ENCODE measurements at places on chromosomes 11 and 22.

- no peak for DNase-seq
These were observed 56.3 kb upstream of the ATXN10 start for GRCh38 chr22:45615364-45615763.

DNA sequence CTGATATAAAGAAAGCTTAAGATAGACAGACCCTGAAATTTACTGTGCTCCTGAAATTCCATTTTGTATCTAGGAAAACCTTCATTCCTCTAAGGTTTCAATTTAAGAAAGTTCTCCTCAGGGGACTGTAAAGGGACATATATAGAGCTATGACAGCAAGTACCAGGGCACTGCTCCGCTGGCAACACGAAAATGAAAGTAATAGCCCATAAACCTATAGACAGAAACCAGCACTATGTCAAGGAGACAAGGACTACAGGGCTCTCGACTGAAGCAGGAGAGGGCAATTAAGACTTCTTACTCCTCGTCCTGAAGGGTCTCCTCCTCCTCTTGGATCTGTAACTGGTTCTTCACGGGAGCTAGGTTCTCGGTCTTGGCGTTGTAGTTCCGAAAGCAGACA is 6.9 kb downstream of the FEZ1 start:
- no peak for DNase-seq

DNA sequence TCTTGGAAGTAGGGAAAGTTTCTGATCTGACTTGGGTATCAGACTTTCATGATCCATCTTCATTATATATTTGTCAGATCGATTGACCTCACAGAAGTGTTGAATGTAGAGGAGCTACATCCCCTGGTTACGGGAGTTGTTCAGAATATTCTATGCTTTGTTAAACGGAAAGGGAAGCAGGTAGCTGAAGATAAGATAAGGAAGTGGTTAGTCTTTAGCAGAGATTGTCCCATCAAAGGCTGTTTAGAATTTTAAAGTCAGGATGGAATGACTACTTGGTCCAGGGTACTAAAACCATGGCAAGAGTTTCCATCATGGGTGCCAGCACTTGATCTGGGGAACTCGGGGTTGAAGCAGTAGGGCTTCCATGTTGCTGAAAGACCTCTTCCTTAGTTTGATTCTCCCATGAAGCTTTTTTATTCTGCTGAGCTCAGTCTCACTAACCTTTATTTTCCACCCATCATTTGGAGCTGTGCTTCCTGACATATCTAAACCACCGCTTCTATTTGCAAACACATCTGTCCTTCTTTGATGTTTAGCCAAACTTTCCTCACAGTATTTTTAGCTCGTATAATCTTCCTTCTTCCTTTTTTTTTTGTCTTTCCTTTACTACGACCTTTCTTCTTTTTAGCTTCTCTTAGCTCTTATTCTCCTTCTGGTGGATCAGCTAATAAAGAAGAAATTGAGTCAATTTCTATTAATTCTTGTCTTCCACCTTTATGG is 4.0 kb upstream of the C22orf31 start:
- no peak for DNase-seq

GRCh38 chr11:19311308-19312030 is 70.7 kb upstream of the E2F8 start:
- peak; percentile 74 for DNase-seq

GRCh38 chr22:40552070-40552469 is 84.4 kb downstream of the MRTFA start:
- DNase-seq: no peak

DNA sequence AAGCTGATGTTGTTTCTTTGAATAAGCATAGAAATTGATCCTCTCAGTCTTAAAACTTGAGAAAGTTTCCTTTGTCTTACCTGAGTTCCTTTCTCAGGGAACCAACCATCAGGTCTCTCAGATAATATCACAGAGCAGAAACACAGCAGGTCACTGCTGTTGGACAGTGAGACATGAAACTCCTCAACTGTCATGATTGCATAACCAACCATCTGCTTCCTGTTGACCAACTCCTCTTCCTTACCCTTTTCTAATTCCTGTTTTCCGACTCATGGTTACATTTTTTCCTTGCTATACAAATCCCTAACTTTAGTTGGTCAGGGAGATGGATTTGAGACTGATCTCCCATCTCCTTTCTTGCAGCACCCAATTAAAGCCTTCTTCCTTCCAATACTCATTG is 845.3 kb downstream of the FAM181B start:
- DNase-seq: no peak

DNA sequence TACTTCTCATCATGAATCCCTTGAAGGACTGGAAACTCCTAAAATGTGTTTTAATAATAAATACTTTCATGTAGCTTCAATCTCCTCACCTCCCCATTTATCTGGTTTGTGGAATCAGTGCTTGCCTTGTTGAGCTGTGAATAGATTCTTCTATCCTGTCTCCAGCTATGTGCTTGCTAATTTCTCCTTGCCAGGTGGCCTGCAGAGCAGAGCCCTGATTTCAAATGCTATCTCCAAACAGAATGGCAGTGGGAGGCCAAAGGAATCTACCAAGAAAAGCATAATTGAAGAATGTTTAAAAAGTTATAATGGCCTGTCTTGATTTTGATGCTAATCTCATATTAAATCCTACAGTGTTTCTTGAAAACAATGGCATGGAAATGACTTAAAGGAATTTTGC is 309.3 kb upstream of the CHORDC1 start:
- no peak for DNase-seq

- no peak for DNase-seq
These were observed 5.5 kb downstream of the C11orf91 start for GRCh38 chr11:33695051-33695566.

- DNase-seq: no peak
These were observed 772.0 kb downstream of the ETS1 start for GRCh38 chr11:127815331-127815730.

DNA sequence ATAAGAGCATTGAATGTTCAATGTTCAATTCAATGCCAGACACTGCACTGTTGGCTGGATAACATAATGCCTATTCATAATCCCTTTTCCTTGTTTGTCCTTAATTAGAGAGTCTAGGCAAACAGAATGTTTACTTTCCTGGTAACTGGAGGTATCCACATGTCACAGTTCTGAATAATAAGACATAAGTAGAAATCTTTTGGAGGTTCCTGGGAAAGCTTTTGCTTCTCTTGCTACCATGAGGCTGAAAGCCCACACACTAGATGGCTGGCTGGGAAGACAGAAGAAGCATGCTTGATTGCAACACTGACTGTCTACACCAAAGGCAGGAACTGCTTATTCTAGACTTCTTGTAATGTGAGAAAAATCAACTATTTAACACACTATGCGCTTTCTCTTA is 79.5 kb downstream of the GAB2 start:
- peak; percentile 66 for DNase-seq

- no peak for DNase-seq
These were observed 3.3 kb downstream of the KCTD14 start for GRCh38 chr11:78019808-78020207.

DNA sequence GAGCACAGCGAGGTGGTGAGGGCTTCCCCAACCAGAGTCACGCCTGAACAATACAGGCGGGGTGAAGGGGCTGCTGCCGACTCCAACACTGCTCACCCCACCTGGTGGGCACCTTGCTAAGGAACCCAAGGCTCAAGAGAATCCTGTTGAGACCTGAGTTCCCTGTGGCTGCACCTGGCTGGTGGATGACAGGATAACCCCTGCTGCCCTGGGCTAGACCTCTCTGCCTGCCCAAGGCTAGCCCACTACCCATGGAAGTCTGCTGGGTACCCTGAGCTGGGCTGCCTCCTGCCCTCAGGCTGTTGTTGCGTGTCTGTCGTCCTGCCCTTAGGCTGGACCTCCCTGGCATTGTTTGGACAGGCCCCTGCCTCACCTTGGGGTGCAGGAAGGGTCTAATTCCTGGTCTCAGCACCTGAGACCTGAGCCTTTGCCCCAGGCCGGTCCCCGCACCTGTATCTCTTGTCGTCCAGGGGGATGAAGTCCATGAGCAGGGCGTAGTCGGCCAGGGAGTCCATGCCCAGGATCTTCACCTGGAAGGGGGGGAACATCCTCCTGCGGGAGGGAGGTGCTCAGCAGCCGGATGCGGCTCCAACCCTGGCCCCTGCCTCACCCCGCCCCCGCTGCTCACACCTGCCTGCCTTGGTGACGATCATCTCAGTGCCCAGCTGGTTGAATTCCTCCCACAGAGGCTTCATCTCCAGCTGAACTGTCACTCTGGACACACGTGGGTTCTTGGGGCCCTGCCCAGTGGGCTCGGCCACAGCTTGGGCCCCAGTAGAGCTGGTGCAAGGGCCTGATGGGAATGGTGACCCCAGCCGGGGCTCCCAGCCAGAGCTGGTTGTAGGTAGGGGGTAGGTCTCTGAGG is 4.9 kb upstream of the NUDT8 start:
- DNase-seq: no peak

- DNase-seq: no peak
These were observed 720.1 kb downstream of the DLG2 start for GRCh38 chr11:84906995-84907394.

DNA sequence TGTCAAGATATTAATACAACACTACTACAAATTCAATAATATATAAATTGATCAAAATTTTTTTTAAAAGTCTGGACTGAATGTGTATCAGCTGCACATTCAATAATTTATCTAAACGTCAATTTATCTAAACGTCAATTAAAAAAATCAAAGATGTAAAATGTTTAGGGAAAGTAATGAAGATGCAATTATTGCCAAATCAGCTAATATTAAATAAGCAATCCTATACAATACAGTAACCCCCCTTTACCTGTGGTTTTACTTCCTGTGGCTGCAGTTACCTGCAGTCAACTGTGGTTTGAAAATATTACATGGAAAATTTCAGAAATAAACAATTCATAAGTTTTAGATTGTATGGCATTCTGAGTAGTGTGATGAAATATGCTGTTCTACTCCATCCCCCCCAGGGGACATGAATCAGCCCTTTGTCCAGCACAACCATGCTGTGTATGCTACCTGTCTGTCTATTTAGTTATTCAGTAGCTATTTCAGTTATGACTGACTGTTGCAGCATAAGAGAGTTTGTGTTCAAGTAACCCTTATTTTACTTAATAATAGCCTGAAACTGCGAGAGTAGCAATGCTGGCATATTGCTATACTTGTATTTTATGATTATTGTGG is 72.2 kb downstream of the CWF19L2 start:
- DNase-seq: no peak

DNA sequence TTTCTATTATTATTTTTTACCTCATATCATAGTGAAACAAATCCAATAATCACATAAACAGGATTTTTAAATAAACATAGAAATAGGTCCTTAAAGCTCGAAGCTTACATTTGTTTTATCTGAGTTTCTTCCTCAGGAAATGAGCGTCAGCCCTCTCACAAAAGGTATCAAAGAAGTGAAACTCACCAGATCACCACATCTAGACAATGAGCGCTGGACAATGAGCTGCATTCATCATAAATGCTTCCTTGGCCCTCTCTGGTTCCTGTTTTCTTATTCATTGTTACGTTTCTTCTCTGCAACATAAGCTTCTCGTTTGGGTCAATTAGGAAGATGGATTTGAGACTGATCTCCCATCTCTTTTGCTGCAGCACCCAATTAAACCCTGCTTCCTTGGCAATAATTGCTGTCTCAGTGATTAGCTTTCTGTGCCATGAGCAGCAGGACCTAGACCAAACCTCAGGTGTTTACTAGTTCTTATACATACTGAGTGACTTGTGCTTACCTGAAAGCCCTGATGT is 649.9 kb upstream of the LUZP2 start:
- DNase-seq: no peak

- DNase-seq: no peak
These were observed 4.5 kb upstream of the KCTD17 start for GRCh38 chr22:37047006-37047405.

- DNase-seq: no peak
These were observed 115.8 kb upstream of the THY1 start for GRCh38 chr11:119538753-119539152.

DNA sequence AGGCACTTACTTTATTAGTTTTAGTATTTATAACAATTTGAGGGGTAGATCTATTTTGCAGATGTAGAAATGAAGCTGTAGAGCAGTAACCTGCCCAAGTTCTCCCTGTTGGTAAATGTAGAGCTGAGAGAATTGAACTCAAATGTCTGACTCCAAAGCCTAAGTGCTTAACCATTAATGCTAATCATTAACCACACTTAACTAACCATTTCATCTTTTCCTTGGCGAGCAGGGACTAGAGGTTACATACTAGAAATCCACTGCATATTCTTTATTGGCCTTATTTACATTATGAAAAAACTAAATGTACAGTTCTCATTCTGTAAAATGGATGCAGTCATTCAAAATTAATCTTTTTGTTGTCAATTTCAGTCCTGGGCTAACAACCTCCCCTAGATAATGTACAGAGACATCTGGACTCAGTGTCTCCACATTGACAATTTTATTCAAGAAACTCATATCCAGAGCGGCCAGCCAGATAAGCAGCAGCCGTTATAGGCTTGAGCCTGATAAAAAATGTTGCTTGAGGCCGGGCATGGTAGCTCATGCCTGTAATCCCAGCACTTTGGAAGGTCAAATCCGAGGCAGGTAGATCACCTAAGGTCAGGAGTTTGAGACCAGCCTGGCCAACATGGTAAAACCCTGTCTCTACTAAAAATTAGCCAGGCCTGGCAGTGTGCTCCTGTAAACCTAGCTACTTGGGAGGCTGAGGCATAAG is 76.7 kb upstream of the PICALM start:
- DNase-seq: no peak

DNA sequence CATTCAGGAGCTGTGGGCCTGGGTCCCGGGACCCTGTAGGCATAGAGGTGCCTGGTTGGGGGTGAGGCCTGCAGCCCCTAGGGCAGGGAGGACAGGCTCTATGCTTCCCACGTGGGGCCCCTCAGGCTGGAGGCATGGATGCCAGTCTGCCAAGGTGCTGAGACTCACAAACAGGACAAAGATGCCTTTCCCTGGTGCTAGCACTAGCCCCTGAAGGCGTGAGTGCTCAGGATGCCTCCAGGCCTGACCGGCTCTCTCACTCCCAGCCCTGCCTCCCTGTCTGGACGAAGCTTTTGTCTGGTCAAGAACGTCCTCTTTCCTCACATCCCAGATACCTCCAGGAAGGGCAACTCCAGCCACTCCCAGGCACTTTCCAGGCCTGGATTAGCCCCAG is 2.1 kb downstream of the CDC42BPG start:
- no peak for DNase-seq

DNA sequence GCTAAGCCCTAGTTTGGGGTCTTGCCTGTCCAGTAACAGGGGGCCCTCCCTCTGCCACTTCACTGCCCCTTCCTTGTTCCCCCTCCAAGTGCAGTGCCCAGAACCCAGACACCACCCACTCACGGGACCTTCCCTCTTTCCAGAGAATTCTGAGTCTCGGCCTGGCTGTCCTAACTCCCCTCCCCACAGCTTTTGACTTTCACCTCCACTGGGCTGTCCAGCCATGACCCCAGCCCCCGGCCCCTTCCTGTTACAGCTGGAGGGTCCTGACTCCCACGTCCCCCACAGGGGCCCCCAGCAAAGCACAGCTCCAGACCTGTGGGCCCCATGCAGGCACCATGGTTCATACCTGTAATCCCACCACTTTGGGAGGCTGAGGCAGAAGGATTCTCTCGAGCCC is 71.5 kb downstream of the BRD1 start:
- DNase-seq: no peak

All from globus pallidus (tissue), 1 donor.